ENCODE measurements at places on chromosomes 3 and 15. TPM values are rescaled to one million over a fixed set of nuclear protein-coding genes. Genes with fewer than 3 reads are reported as not detected.

Gene IL17RE
- 11.7 TPM for total RNA-seq

Gene SPG11
- 82.4 TPM for total RNA-seq

Gene DNAH12
- total RNA-seq, result 0.33 TPM

Gene UQCRC1
- total RNA-seq, result 163 TPM

Gene ZIC4
- total RNA-seq, result 0.15 TPM

Gene ATG3
- 97.9 TPM for total RNA-seq

Gene STRIT1
- total RNA-seq, result not detected

Gene RARRES1
- total RNA-seq, result 403 TPM

Gene MUC20
- total RNA-seq, result 24.3 TPM

Gene PRTG
- total RNA-seq, result 11.6 TPM

Gene MEIS2
- total RNA-seq, result 55.8 TPM

Gene SLC35G2
- total RNA-seq, result 9.3 TPM

Gene ZBTB47
- total RNA-seq, result 18.0 TPM

Gene PDE8A
- total RNA-seq, result 60.5 TPM

Gene SNRK
- 52.0 TPM for total RNA-seq

Gene GNL3
- total RNA-seq, result 137 TPM

Gene OXTR
- total RNA-seq, result 0.32 TPM

Gene PLAAT1
- total RNA-seq, result 0.32 TPM

Gene ZNF80
- total RNA-seq, result 0.33 TPM

Gene SCAMP2
- total RNA-seq, result 69.4 TPM

Gene CCR5
- 0.98 TPM for total RNA-seq

Gene IGSF10
- total RNA-seq, result 7.9 TPM
